Kidney (tissue), 22 donors: ENCODE measurements at places on chromosomes 3 and 15.

GRCh38 chr3:124504332-124505059, 225.8 kb upstream of the UMPS start:
- DNase-seq = no peak

- DNase-seq = peak; percentile 54
Measured at GRCh38 chr15:83283138-83283812, 1.2 kb downstream of the BNC1 start.

GRCh38 chr3:53711387-53711786, 134.8 kb downstream of the CHDH start:
- no peak for DNase-seq

- DNase-seq = peak; percentile 60
Measured at GRCh38 chr3:41198526-41198925, 779 bp upstream of the CTNNB1 start.

GRCh38 chr3:14497321-14497720, 42.8 kb downstream of the GRIP2 start:
- DNase-seq = no peak

DNA sequence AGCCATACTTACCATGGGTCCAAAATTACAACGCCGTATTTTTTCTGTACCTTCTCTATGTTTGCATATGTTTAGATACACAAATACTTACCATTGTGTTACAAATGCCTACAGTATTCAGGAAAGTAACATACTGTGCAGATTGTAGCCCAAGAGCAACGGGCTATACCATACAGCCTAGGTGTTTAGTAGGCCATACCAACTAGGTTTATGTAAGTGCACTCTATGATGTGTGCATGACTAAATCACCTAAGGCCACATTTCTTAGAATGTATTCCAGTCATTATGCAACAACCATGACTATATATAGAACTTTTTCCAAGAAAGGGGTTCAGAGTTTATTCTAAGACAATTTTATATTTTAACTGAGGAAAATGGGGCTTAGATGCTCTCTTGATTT, 411.7 kb downstream of the MAGI1 start:
- DNase-seq = no peak

DNA sequence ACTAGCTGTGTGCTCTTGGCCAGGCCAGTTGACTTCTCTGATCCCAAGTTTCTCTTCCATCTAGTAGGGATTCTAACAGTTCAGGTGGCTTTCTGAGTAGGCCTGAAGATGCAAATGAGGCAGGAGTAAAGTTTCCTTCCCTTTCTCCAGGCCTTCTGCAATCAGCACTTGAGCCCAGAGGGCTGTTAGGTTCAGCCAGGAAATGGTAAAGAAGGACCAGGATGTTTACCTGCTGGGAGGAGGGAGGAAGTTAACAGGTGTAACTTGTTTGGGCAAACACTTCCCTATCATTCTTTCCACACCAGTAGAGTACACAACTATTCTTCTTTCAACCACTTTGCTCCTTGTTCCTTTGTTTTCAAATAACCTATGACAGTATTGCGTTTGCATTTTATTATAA, 13.3 kb upstream of the TNFSF10 start:
- DNase-seq = no peak

DNA sequence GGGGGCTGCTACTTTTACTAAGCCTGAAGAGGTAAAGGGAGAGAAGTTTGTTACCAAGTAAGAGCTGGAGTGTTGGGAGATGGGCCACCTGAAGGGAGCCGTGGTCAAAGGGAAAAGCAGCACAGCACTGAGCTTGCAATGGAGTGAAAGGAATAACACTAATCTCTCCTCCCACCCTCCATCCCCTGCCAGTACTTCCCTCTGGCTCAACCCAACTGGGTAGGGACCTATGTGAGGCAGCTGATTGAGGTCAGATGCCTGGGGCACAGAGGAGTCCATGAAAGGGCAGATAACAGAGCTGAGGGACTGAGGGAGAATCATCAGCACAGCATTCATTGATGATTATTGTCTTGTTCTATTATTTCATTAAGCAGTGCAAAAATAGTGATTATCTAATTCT, 212.4 kb upstream of the TBC1D5 start:
- no peak for DNase-seq

- peak; percentile 62 for DNase-seq
Measured at GRCh38 chr3:66400411-66401156, 100.2 kb downstream of the LRIG1 start.

DNA sequence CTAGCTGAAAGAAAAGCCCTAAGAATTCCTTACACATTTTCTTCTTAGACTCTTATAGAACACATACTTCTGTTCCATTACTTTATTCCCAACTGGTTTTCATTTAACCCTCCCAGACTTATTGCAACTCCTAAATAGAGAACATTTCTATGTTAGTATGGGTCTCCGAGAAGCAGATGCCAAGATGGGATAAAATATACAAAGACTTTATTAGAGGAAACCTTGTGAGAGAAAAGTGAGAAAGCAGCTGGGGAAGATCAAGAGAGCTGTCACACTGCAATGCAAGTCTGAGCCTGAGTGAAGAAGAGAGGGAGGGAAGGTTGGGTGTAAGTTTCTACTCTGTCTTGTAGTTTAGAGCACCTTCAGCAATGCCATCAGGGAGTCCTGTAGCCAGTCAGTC, 979.3 kb downstream of the IGSF11 start:
- no peak for DNase-seq

DNA sequence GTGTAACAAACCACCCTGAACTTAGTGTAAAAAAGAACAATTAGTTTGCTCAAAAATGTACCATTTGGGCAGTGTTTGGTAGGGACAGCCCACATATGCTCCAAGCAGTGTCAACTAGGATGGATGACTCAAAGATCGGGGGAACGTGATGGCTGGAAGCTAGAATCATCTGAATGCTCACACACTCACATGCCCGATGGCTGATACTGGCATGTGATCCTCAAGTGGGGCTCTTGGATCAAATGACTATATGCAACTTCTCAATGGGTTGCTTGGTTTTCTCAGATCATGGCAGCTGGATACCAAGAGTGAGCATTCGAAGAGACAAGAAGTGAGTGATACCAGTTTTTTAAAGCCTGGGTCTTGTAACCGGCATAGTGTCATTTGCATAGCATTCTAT, 335.9 kb upstream of the KCNMB2 start:
- no peak for DNase-seq

GRCh38 chr15:66858423-66859207, 156.6 kb downstream of the SMAD6 start:
- no peak for DNase-seq

- peak; percentile 85 for DNase-seq
Measured at GRCh38 chr3:42547401-42547945, 34.3 kb downstream of the SEC22C start.

DNA sequence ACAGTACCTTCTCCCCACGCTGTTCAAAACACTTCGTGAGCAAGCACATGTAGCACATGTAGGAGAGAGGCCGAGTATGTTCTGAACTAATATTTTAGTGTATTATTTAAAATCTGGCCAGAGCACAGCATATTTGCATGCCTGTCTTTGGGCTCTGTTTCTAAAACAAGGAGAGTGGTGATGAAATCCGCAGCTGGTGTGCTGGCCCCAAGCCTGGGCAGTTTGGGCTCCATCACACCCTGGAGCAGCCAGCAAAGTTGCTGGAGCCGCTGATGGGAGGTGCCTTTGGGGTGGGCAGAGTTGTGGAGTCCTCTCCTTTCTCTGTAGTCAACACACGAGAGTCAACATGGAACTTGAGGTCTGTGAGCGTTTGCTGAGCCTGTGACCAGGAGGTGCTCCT, 116.6 kb downstream of the SLCO3A1 start:
- no peak for DNase-seq

- no peak for DNase-seq
Measured at GRCh38 chr15:29309139-29309538, 39.5 kb upstream of the NSMCE3 start.

DNA sequence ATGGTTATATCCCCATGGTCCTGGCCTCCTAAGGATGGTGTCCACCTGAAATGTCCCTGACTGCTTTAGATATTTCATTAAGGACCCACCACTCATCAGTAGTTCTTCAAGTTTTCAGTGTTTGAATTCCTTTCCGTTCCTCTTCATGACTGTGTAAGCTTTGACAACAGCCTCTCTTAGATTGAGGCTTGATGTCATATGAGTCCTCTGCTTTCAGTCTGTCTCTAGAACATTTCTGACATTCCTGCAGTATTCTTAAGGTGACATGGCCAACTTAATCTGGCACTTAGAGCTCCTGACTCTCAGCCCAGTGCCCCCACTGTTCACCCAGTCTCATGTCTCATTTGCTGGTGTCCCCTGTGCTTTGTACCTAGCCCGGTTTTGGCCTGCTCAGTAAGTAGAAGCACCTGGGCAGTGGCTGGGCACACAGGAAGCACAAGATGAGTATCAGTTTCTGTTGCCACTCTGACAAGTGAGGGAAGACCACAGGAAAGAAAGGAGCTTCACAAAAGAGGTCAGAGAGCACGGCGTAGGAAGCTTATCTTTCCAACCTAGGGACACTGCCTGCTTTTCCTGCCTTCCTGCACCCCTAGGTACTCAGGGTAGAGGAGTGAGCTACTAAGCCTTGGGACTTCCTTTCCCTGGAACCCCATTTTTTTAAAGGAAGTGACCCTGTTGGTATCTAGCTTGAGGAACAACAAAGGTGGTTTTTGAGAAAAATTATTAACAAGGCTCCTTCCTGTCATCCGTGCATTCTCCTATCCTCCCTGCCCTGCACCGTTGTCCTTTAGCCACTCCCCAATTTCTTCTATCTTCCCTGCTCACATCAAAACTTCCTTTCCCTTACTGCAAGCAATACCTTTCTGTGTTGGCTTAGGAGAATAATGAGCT, 103.1 kb downstream of the KLHL25 start:
- DNase-seq = no peak

GRCh38 chr3:195866686-195867511, 41.5 kb downstream of the TNK2 start:
- DNase-seq = no peak
